NCI-H1048 (cell line): ENCODE measurements at places on chromosomes 6 and 20.

DNA sequence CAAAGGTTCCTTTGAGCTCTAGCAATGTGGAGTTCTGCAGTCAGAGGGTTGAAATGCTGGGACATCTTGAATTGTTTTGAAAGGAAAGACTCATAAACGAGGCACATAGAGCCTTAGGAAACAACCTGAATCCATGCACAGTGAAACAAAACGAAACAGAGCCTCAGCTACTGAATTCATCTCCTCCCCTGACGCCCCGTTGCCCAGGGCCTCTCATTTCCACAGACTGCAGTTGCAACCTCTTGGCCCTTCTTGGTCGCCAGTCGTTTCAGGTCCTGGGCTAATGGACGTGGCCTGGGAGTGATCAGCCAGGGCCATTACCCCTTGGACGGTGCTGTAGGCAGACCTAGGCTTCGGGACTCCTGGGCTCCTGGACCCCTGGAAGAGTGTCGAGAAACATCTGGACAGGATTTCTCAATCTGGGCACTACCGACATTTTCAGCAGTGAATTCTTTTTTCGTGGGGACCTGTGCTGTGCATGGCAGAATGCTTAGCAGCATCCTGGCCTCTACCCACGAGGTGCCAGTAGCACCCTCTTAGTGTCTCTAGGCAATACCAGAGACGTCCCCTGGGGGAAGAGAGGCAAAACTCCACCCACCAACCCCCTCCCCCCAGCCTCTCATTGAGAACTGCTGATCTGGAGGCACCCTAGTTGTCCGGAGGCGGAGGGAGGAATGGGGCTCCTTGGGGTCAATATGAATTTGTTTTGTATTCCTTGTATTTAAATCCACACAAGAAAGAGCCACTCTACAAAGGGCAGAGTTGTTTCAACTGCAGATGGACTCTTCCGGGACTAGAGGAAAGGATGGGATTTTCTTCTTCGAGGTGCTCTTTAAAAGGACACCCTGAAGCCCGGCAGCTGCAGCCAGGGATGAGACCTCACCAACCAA is 50.2 kb downstream of the TMEM242 start:
- DNase-seq = no peak

GRCh38 chr20:38170826-38171674 is 6.0 kb upstream of the TGM2 start:
- DNase-seq = no peak

DNA sequence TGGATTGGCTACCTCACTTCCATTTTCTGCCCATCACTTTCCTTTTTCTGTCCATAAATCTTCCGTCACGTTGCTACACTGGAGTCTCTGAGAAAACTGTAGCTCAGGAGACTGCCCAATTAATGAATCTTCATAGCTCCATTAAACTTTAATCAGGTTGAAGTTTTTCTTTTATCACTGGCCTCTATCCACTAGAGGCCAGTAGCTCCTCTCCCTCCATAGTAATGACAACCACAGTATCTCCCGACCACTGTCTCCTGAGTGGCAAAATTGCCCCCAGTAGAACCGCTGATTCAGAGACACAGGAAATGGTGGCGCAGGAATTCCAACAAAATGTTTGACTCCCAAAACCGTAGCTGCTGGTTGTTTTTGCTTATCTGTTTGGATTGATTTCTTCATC is 18.4 kb upstream of the DOK5 start:
- no peak for DNase-seq

DNA sequence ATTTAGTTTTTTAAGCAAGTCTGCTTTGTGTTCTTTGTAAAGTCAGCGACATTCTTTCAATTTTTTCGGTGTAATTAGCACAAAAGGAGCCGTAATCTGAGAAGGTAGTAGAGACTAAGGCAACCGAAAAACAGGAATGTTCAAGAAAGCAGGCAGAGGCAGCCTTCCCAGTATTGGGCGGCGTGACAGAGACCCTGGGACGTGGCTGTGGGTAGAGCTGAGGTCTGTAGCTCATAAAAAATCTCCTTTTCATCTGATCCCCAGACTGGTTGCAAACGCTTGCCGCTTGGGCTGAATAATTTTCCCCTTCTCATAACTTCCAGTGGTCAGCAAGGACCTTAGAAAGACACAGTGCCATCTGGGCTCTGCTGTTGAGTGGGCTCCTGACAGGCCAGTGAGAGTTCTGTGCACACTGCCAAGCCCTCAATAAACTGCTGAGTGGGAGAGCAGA is 30.8 kb downstream of the GNAS start:
- no peak for DNase-seq

- no peak for DNase-seq
Observed at GRCh38 chr20:50054626-50055511, 58.1 kb downstream of the UBE2V1 start.

DNA sequence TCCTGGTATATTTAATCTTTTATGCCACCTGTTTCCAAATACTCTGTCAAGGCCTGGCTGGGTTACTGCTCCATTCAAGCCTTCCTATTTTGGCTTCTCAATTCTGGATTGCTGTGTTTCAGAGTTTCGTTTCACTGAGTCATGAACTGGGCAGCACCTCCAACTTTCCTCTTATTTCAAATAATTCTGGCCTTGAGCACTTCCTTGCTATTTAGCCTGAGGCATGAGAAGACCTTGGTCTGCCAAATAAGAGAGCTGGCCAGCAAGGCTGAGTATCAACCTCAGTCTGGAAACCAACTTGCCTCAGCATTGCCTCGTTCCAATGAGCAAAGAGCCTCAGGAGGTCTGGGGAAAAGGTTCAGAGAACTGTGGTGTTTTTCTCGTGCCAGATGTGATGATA is 66.6 kb downstream of the TNFAIP3 start:
- DNase-seq = no peak
